ENCODE measurements at places on chromosomes 11 and 22.

DNA sequence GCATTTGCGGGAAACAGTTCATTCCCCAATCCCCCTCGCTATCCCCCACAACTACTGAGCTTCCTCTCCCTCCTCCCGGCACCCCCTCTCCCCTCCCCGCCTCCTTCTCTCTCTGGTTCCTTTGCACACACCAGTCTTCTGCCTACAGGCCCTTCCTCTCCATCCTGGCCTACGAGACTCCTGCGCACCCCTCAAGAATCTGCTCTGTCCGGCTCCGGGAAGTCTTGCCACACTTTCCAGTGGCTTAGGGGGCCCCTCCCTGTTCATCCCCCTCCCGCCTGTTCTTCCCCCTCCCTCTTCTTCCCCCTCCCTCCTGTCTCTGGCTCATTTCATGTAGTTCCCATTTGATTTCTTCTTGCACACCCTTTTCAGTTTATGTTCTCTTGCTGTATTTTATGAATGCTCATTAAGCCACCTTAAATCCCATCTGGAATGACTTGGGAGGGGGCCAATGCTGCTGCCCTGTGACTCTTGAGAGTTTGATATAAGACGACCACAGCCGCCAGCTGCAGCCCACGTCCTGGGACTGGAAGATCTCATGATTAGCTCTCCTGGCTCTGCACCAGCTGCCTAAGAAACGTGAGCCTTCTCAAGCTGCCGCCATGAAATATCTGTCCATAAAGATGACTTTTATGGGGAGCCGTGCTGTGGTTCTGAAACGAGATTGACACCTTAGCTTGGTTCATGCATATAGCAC lies 50.9 kb downstream of the RPS6KA4 start:
- DNase-seq = no peak

DNA sequence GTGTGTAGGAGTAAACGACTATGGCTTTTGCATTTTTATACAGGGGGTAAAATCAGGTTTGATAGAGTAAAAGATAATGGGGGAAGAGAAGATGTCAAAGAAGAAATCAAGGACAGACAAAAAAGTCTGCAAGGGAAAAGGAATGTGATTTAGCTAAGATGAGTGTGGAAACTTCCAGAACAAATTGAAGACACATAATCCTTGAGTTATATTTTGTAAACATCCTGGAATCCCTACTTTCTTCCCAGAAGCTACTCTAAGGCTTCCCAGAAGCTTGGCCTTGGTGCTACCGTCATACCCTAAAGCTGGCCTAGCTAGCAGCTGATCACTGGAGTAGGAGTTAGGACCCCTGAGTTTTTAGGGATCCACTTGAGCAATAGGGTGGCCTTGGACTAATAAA lies 82.4 kb downstream of the BLID start:
- DNase-seq = no peak

DNA sequence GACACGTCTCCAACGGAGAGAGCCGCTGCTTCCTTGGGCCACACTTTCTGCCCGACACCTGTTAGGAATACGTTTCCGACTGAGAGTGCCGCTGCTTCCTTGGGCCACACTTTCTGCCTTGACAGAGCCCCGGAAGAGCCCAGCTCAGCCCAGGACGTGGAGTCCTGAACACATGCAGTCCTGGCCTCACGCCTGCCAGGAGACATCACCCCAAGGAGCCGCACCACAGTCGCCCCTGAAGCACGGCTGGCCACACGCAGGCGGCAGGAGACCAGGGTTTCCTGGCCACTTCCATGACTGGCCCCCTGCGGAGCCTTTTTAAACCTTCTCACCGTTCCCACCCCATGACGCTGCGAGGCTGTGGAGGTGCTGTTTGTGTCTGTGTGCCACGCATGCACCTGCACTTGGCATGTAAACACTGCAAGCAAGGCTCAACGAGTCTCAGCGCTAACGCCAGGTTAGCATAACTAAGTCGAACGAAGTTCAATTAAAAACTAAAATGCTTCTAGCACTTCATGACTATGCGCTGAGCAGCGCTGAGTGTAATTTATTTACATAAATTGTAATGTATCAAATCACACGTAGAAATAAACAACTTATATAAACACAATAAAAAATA lies 8.8 kb downstream of the TOLLIP start:
- no peak for DNase-seq

GRCh38 chr22:48736593-48737460 lies 1090.8 kb downstream of the BRD1 start:
- DNase-seq = no peak

DNA sequence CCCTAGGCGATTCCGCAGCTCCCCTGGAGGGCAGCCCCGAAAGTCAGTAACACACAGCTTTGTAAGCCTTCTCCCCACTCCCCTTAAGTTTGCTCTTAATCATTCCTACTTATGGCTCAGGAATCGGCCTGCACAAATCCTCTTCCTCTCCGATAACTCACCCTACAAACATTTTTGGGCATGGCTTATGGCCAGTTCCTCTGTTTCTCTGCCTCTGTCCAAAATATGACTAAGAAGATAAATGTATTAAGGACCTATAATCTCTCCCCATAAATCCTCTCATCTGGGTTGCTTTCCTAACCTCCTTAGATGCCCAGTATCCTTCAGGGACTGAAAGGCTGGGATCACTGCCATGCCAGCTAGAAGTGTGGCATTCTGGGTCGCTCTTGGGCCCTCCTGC lies 41.0 kb downstream of the PAMR1 start:
- DNase-seq = no peak

Data from activated CD4-positive, alpha-beta memory T cell treated with anti-CD3 and anti-CD28 coated beads for 36 hours (primary cell).